RPMI8226 (cell line): ENCODE measurements at places on chromosomes 2 and 18.

- DNase-seq, result no peak
Observed at GRCh38 chr2:9392898-9393765, 30.2 kb downstream of the ITGB1BP1 start.

DNA sequence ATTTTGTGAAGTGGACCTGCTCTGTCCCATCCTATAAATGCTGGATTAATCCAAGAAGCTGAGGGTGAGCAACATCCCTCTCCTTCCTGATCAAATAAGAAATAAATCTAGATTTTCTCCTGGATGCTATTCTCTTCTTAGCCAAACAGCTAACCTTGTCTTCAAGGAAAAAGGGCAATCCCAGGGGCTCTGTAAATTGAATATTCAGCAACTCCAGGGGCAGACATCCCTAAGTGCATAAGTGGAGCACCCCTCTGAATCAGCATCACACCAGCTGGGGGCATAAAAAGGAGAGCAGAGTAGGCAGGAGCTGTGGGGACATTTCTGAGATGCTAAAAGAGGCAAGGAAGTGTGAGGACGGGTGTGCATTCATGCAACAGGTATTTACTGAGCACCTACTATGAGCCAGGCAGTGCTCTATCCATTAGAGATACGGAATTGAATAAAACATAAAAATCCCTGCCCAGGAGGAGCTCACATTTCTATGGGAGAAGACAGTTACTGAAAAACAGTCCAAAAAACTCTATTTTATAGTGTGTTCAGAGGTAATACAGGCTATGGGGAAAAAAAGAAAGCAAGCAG, 2.8 kb upstream of the STEAP3 start:
- no peak for DNase-seq

DNA sequence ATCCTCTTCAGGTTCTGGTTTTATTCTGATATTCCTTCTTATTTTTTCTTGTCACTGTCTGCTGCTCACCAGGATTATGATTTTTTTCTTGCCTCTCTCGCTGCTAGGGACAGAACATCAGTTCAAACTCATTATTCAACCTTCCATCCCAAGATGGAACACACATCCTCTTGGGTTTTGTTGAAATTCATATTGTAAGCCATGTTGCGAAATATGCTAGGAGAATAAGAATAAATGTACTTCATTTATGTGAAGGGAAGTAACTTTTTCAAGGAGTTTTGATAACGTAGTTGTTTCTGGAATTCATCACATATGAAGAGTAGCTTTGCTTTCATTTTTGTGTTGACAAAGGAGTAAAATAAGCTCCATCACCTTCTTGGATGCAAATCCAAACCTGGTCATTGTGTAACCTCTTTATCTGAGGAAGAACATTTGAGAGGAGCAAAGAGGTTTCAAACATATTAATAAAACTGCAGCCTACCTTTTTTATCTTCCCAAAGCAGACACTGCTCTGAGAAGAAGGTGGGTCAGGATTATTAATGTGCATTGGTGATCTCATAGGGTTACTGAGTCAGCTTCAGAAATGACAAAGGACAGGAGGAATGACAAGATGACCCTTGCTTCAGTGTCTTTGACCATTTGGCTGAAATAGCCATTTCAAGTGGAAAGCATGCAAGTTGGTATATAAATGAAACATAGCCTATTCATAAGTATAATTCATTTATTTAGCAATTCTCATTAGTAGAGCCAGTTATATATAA, 280.0 kb downstream of the GULP1 start:
- no peak for DNase-seq

DNA sequence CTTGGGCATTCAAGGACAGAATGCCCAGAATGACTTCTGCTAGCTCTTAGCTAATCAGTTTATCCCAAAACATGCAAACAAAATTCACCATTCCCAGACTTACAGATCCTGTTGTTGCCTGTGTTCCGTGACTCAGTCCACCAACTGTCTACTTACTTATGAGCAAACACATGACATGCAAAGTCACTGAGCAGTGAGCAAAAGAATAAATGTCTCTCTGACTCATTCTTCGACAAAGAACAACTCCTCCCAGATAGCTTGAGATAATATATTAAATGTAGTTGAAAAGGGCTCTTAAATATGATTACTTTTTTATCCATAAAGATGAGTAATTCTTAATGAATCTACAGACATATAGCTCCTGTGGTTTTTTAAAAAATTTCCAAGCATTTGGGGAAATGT, 9.0 kb upstream of the CREG2 start:
- DNase-seq, result no peak

GRCh38 chr2:144475569-144476275, 44.2 kb downstream of the ZEB2 start:
- DNase-seq, result no peak

DNA sequence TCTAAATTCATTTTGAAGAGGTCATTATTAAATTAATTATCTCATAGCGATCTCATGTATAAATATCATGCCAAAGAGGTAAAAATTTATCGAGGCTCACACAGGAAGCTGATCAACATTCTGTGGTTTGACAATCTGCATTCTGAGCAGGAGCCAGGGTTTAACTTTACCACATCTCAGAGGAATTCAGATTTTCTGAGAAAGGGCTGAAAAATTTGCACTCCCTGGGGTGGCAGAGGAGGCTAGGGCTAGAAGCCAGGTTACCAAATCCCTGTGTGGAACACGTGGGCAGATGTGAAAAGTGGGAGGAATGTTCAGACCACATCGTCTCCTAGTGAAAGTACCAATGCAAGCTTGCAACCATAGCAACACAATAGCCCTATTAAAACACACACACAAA, 63.5 kb upstream of the CTLA4 start:
- no peak for DNase-seq

DNA sequence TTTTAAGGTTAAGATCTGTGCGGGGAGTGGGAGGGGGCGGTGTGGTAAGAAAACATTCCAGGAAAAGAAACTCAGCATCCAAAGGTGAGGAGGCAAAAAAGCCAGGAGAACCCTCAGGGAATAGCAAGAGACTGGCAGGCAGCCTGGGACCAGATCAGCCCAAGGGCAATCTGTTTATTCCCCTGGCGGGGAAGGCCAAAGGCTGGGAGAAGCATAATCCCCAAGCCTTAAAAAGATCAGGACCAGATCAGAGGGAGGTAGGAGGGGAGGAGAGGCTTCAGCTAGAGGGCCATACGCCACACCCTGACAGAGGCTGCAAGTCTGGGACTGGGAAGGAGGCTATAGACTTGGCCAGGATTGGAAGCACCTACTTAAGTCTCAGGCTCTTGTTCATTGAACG, 163.0 kb upstream of the PXDN start:
- no peak for DNase-seq

GRCh38 chr2:240397542-240397916, 37.9 kb upstream of the GPC1 start:
- DNase-seq, result no peak

GRCh38 chr2:49162151-49162550, 7.8 kb upstream of the FSHR start:
- no peak for DNase-seq

- DNase-seq, result no peak
Observed at GRCh38 chr2:42575458-42576064, 7.1 kb downstream of the MTA3 start.

- DNase-seq, result no peak
Observed at GRCh38 chr18:36634573-36635216, 194.1 kb downstream of the TPGS2 start.

DNA sequence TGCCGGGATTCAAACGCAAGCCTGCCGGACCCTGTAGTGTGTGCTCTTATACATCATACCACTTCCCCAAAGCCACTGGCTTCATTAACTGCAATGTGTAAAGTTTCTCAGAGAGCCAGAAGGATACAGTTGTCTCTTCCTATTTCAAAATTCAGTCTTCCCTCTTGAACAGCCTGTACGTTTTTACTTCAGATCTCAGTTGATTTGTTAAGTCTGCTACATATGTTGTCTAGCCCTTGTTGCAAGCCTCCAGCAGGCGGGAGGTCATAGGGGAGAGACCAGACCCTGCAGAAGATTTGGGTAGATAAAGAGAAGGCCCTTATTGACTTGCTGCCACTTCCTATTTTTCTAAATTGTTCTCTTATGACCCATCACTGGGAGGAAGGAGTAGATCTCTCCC, 56.2 kb downstream of the ARHGEF33 start:
- no peak for DNase-seq

GRCh38 chr18:6784046-6784445, 54.5 kb downstream of the ARHGAP28 start:
- no peak for DNase-seq

DNA sequence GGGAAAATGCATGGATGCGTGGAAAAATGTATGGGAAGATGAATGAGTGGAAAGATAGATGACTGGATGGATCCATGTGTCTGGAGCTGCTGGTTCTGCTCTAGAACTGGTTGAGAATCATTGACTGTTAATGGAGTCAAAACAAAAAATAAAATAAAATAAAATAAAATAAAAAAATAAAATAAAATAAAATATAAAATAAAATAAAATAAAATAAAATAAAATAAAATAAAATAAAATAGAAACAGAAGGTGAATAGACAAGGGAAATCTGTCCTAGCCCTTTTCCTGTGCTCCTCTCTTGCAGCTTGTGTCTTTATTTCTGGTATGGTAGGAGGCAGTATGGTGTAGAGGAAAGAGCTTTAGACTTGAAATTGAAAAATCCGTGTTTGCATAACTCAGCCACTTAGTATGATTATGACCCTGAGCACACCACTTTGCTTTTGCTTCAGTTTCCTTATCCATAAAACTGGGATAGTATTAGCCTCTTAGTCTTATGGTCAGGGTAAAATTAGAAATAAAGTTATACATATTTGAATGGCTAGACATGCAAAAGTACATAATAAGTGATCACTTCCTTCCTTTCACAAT, 51.0 kb downstream of the PSD4 start:
- no peak for DNase-seq

DNA sequence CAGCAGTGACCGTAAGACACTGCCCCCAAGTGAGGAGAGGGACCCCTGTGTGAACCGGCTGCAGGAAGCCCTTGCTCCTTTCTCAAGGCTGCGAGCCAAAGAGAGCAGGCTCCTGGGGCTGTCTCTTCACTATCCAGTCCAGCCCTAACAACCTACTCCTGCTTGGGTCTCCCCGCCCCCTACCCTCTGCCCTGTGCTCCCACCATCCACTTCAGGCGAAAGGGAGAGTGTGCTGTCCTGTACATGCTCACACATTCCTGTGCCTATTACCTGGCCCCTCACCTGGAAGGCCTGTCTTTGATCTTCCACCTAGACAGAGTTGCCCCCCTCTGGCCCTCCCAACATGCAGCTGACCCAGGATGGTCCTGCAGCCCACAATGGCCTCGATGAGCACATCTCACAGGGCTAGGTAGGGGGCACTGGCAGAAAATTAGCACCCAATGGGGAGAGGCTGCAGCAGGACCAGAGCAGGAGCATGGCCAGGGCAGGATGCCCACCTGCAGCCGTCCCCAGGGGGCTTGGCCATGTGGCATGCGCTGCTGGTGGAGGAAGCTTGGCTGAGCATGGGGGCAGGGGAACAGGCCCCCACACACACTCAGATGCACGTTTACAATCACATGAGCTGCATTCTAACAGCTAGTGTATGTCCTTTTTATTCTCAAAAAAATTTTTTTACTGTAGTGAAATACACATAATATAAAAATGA, 93.5 kb downstream of the POLR1A start:
- DNase-seq, result no peak

DNA sequence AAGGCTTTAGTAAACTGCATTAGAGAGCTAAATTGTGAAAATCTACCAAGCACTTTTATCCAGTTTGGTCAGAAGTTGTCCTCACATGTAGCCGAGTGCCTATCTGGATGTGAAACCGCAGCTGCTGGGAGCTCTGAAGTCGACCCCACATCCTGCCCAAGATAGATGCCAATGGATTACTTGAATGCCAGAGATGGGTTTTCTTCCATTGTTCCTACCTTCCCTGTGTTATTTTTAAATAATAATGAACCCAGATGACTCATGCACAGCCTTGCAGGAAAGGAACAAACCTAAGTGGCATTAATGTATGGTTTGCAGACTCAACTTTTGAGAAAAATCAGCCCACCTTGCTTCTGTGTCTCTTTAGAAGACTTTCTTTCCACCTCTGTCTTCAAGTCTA, 408.5 kb downstream of the FBXO15 start:
- no peak for DNase-seq

- DNase-seq, result no peak
Observed at GRCh38 chr2:38866773-38867443, 8.8 kb downstream of the DHX57 start.

DNA sequence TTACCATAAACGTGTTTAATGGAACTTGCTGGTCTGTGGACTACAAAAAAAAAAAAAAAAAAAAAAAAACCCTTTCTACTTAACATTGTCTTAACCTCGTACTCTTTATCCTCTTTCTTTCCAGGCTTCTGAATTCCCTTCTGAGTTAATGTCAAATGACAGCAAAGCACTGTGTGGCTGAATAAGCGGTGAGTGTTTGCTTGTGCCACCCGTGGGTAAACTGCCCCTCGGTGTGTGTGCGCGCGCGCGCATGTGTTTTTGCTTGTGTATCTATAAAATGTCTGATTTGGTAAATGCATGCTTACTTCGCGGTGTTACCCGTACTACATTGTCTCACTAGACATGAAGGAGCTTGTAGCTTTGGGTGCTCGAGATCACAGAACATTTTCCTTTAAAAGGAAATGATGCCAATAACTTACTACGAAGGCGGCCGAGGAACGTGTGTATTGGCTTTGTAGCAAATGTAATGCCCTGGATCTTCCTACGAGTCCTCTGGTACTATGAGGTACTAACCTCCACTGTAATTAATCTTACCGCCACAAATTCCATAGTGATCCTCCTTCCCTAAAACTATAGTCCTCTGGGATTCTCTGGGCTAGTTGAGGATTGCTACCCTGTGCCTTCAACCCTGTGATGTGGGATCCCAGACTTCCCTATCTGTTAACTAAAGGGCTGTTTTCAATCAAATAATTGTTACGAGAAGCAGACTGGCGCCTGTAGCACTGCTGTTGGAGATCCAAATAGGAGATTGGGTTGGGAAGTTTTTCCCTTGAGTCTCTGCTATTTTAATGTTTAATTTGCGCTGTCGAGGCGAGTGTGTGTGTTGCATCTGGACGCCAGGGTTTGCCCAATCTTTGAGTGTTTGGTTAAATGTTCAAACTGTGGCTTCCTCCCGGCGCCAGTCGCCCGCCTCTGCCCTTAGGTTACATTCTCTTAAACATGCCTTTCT, 1.1 kb downstream of the ID2 start:
- DNase-seq, result peak; percentile 72

DNA sequence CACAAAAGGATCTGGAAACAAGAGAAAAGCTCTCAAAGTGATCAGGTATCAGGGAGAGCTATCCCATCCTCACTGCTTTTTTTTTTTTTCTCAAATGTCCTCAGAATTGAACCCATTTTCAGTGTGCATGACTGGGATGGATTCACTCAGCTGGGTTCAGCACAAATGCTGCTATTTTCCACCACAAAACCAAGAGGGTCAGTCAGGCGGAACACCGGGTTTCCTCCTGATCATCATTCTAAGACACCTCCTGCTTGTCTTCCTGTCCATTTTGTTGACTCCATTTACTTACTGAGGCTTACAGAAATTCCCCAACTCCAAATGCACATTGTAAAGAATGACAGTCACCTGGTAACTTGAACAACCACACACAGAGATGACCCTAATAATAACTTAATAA, 39.9 kb downstream of the CYRIA start:
- DNase-seq, result no peak

GRCh38 chr2:132400169-132400900, 16.3 kb upstream of the GPR39 start:
- no peak for DNase-seq

GRCh38 chr2:69995511-69995910, 34.1 kb upstream of the ASPRV1 start:
- DNase-seq, result no peak
